ENCODE measurements at places on chromosomes 2 and 18.
A peak's percentile ranks its signal among the peaks of the same experiment; 100 is the strongest.

GRCh38 chr2:67436221-67436620 is 39.1 kb downstream of the ETAA1 start:
- no peak for DNase-seq

GRCh38 chr2:206700156-206700555 is 18.0 kb downstream of the DYTN start:
- no peak for DNase-seq

DNA sequence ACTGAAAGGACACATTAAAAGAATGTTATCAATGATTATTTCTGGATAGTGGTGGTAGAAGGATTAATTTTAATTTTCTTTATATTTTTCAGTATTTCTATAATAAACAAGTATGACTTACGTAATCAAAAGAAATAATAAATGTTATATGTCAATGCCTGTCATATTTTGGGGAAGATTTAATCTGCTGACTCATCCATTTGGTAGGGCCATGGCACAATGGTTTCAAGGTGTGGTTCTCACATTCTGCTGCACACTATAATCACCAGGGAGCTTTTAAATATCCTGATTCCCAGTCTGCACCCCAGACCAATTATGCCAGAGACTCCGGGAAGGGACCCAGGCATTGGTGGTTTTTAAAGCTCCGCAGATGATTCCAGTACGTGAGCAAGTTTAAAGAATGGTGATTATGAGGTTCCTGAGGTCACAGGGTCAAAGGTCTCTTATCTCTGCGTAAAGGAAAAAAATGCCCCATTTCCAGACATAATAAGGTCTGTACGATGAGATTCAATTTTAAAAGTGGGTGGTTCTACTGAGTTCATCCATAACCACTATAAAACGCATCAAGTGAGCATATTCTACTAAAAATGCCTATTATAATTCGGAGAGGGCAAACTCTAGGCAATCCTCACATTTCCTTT is 27.2 kb downstream of the WIPF1 start:
- DNase-seq = no peak

- DNase-seq = no peak
Observed at GRCh38 chr2:70627211-70627898, 73.7 kb upstream of the TGFA start.

DNA sequence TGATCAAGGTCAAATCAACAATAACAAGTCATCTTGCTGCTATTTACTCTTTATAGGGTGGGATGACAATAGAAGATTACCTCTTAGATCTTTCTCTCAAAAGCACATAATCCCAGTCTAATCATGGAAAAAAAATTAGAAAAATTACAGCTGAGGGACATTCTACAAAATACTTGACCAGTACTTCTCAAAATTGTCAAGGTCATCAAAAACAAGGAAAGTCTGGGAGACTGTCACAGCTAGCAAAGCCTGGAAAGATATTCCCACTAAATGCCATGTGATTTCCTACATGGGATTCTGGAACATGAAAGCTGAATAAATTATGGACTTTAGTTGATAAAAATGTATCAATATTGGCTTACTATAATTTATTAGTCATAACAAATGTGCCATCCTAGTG is 276.2 kb downstream of the RNF144A start:
- DNase-seq = no peak

GRCh38 chr18:3153107-3153704 is 66.6 kb downstream of the MYOM1 start:
- DNase-seq = no peak

GRCh38 chr2:3023531-3023930 is 354.1 kb downstream of the EIPR1 start:
- DNase-seq = no peak

DNA sequence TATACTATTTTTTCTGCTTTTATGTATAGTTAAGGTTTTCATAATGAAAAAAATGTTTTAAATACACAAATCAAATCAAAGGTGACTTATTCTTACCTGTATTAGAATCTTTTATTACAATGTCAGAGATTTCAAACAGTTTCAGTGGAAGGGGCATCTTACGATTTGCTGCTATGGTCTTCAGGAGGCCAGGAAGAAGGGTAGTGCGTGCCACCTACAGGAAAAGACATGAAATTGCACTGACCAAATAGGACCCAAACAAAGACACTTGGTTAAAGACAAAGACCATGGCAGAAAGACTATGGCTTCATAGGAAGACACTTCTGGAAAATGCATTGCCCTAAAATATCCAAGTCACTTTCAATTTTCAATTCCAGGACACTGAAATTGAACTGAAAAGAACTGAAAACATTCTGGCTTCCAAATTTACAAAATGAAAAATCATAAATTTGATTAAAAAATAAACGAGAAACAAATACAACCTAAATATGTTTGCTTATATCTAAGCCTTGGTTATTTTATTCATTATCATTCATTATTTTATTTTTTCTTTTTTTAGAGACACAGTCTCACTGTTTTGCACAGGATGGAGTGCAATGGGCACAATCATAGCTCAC is 42.1 kb downstream of the FARSB start:
- peak; percentile 61 for DNase-seq

DNA sequence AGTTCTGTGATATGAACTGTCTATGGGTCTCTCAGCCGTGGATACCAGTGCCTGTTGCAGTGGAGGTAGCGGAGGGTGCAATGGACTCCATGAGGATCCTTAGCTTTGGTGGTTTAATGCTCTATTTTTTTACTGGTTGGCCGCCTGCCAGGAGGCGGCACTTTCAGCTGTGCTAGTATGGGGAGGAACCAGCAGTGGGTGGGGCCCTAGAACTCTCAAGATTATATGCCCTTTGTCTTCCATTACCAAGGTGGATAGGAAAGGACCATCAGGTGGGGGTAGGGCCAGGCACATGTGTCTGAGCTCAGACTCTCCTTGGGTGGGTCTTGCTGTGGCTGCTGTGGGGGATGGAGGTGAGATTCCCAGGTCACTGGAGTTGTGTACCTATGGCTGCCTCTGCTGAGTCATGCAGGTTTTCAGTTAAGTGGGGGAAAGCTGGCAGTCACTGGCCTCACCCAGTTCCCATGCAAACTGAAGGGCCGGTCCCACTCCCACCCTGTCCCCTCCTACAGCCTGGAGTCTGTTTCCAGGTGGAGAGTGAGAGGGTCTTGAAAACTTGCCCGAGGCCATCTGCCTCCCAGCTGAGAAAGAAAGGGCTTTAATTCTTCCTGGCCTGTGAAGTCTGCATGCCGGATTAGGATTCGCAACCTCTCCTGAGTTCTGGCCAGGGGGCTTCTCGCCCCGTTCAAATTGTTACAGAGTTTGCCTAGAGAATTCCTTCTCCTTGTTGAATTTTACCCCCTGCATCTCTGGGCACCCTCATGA is 14.5 kb downstream of the KCNS3 start:
- no peak for DNase-seq

DNA sequence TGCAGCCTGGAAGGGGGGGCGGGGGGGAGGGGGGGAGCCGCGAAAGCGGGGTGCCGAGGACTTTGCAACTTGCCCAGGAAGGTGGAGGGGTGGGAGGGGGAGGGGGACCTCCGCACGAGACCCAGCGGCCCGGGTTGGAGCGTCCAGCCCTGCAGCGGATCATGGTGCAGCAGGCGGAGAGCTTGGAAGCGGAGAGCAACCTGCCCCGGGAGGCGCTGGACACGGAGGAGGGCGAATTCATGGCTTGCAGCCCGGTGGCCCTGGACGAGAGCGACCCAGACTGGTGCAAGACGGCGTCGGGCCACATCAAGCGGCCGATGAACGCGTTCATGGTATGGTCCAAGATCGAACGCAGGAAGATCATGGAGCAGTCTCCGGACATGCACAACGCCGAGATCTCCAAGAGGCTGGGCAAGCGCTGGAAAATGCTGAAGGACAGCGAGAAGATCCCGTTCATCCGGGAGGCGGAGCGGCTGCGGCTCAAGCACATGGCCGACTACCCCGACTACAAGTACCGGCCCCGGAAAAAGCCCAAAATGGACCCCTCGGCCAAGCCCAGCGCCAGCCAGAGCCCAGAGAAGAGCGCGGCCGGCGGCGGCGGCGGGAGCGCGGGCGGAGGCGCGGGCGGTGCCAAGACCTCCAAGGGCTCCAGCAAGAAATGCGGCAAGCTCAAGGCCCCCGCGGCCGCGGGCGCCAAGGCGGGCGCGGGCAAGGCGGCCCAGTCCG is 540 bp downstream of the SOX11 start:
- no peak for DNase-seq

DNA sequence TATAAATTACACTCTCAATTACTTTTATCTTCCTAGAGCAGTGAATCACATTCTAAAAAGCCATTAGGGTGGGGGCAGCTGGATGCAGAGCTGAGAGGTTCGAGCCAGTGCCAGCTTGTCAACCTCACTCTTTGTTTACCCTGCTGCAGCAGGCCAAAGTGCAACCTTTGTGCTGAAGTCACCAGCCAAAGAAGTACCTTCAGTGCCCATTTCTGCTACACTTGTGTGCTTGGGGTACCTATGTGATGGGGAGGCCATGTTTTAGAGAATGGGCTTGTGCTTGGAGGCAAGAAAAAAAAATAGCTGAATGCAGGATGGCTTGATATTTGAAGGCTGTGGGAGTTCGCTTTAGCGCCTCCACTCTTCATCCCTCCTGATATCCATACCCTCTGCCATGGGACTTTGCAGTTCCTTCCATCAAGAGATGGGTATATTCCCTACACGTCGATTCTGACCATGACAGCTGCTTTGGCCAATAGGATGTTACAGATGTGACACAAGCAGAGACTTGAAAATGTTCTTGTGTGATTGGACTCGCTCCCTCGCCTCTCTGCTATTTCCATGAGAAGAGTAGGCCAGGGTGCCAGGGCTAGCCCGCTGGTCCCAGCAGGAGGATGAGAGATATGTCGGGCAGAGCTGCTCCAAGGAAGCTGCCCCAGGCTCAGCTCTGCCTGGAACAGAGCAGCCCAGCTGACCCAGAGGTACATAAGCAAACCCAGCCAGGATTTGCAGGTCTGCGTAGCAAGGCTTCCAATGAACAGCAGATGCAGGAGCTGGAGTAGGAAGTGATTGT is 12.7 kb upstream of the FZD5 start:
- DNase-seq = no peak

DNA sequence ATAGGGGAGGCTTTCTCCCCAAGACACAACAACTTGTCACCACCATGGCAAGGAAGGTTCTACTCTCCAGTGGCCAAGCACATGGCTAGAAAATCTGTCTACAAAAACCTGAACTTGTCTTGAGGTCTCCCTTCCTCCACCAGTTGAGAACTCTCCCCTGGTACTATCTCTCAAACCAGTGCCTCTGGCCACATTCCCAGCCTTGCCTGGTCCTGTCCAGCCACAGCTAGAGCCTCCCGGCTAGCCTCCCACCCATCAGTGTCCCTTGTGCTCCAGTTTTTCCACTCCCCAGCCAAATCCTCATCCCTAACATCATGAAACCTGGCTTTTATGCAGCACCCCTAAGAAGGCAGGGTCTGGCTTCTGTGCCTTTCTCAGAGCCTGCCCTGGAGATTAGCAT is 21.2 kb upstream of the FZD5 start:
- DNase-seq = no peak

DNA sequence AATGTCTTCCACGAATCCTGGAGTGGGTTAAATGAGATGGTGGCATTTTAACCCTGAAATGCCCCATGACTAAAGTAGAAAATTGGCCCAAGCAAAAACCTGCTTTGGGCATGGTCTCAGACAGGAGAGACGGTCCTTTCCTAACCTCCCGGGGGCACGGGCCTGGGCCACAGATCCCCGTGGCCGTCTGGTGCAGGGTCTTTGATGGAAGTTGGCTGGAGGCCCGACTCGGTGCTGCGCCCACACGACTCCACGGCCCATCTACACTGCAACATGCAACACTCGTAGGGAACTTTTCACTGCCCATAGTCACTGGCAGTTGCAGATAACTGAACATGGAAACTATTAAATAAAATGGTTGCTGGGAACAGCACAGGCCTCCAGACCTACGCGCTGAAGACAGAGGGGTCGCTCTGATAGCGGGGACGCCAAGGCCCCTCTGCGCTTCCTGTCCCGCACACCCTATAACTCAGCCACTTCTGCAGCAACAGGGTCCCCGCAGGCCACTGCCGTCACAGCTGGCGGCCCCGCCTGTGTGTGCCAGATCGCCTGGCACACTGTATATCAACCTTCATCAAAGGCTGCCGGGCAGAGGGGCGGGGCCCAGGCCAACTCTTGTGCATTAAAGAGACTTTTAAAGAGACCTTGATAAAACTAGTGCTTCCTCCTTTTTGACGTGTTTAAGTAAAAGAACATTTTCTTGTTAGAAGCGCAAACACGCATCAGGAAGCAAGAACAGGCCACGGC is 214.1 kb downstream of the TWIST2 start:
- DNase-seq = peak; percentile 85

- no peak for DNase-seq
Observed at GRCh38 chr18:70373042-70373519, 84.2 kb downstream of the SOCS6 start.

DNA sequence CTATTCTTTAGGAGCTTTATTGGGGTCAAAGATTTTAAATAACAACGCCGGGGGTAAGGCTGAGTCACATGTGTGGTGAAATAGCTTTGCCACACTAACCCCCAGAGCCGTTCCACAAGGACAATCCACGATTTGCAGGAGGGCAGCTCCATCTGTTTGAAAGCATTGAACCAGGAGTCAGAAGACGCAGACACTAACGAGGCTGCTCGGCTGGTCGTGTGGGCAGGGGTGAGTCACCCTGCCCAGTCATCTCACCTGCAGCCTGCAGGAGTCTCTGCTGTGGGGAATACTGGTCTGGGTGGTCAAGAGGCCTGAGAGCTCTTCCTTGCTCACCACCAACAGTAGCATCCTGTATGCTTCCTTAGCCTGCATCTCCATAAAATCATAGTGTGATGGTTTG is 149.2 kb upstream of the NCK2 start:
- no peak for DNase-seq

GRCh38 chr18:46356278-46357033 is 252.3 kb downstream of the HAUS1 start:
- DNase-seq = no peak

GRCh38 chr2:62354771-62355561 is 151.0 kb downstream of the TMEM17 start:
- no peak for DNase-seq

DNA sequence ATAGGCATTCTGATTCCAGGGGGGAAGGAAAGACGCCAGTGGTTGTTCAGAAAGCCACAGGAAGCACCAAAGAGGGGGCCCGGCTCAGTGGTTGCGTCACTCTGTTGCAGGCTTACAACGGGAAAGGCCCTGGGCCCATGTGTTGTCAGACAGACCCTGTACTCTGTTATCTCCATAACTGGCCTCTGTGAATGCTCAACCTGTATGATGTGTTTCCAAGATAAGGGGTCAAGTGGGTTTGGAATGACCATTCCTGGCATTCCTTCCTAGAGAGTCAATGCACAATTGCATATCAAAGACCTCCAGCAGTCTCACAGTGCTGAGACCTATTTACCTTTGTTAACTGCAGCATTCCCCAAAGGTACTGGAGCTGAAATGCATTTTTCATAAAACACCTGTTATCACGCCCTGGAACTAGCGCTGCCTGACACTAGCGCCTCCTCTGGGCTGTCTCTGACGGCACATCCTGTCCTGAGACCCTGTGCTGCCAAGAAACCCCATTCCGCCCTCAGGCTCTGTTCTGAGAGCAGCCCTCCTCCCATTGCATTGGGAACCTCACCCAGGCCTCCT is 13.2 kb upstream of the LRRFIP1 start:
- DNase-seq = peak; percentile 71

DNA sequence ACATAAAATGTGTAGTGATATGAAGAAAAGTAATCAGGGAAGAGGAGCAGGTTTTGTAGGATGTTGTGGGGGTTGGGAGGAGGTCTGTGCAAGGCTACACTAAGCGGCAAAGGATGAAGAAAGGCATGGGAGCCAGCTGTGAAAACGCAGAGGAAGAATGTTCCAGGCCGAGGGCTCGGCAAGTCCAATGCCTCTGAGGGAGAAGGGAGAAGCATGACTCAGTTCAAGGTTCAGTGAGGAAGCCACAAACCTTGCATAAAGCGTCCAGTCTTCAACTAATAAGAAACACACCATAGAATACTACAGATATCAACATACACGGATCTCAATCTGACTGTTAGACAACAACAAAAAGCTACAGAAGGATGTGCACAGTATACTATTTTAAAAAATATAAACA is 16.2 kb downstream of the EPB41L3 start:
- no peak for DNase-seq

All from hematopoietic multipotent progenitor cell (in vitro differentiated cells).